ENCODE measurements at places on chromosomes 13 and 19. TPM values are rescaled to one million over a fixed set of nuclear protein-coding genes. Genes with fewer than 3 reads are reported as not detected.

DNA sequence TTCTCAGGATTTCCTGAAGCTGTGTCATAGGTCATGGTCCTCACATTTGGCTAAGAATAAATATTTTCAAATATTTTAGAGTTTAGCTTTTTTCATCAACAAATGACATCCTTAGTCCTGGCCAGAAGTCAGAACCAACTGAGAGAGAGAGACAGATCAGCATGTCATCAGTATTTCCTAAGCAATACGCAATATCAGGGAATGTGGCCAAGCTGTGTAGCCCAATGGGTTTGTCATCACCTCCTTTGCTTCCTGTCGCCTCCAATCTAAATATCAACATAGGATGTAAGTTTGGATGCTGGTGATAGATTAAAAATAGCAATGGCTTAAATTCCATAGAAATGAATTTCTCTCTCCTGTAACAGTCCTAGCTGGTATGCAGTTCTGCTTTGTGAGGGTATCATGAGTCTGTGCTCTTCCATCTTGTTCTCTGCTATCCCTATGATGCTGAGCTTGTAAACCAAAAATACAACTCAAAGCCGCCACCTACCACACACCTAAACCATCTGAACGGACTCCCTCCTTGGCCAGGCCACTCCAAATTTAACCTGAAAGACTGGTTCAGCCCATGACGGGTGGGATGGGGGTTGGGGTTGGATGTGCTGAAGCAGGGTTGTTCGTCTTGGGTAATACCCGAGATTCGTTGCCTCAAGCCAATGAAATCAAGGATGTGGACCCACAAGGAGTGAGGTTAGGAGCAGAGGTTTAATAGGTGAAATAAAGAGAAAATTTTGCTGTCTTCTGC lies 10.0 kb upstream of the IGSF23 start:
- no peak for DNase-seq

DNA sequence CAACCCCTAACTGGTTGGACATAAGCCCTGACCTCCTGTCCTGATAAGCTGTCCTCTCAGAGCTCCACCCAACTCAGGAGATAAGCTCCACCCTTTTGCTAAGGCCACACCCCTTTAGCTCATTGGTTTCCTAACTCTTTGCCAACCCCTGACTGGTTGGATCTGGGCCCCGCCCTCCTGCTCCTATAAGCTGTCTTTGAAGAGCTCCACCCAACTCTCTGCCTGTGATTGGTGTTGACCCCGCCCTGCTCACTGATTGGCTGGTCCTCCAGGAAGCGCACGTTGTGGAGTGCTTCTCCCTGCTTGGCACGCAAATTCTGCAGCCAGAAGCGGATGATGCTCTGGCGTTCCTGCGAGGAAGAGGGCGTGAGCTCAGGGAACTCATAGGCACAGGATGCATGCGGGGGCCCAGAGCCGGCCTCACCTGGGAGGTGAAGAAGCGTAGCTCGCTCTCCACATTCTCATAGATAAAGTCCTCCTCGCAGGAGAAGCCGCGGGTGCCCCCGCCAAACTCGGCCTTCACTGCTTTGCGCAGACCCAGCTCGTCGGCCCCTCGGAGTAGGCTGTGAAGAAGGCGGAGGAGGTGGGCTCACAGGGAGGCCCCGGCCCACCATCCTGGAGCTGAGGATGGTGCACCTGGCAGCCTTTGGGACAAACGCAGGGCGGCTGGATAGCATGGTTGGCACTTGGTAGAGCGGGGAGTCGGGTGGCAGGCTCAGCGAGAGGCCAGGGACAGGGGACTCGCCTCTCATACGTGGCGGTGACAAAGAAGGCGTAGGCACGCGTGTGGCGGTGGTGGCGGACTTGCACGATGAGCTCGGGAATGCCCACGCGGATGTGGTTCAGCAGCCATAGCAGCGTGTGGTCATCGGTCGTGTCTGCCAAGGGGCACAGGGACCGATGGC lies 1.7 kb downstream of the ANO8 start:
- no peak for DNase-seq

GRCh38 chr19:374183-374885 lies 29.7 kb upstream of the MIER2 start:
- DNase-seq = no peak

DNA sequence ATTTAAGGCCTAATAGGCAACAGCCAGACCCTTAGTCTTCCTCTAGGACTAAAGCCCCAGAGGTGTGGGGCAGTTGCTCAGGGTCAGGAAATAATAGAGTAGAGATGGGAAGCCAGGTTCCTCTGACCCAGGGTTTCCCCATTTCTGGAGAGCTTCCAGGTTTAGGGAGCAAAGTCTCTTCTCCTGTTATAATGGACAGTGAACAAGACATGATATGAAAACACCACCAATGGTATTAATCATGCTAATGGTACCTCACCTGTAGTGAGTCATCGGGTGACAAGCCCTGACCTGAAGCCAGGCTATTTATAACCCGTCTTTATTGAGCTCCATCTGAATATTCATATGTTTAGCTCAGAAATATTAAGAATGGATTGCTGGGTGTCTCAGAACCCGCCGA lies 24.6 kb downstream of the BICRA start:
- no peak for DNase-seq

ZNF135 gene
- 13.8 TPM for polyA plus RNA-seq

LILRA2 gene
- polyA plus RNA-seq = 0.74 TPM

IRGC gene
- polyA plus RNA-seq = not detected

TMC4 gene
- polyA plus RNA-seq = 5.7 TPM

KIR3DL2 gene
- not detected for polyA plus RNA-seq

ANGPTL4 gene
- polyA plus RNA-seq = 3.6 TPM

ZNF616 gene
- polyA plus RNA-seq = 8.4 TPM

DIRAS1 gene
- 1.3 TPM for polyA plus RNA-seq

SHC2 gene
- polyA plus RNA-seq = 39.7 TPM

All from hindlimb muscle (tissue), 1 donor.